ENCODE measurements at places on chromosomes 7 and 10.

DNA sequence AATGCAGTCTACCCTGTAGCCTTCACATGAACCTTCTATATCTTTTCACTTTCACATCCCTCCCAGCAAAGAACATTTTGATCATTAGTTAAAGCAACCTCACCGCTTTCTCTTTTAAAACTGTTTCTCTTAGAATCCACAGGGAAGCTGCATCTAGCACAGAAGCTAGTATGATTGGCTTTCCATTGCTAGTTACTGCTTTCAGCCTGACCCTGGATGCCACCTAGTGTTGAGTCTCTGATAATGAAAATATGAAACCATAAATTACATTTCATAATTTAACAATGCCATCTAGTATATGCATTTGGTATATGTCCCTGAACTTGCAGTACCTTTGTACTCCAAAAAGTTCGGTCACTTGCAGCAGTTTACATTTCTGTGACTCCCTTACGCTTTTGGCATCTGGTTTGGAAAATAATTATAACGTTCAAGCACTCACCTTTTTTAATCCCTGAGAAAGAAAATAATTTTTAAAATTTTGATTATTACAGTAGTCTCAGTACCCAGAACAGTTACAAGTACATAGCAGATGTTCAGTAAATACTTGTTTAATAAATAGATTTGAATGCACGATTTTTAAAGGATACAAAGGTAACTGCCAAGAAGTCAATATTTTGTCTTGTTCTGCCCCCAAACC lies 22.7 kb downstream of the CISD1 start:
- no peak for DNase-seq

GRCh38 chr7:47428768-47429472 lies 153.0 kb downstream of the TNS3 start:
- no peak for DNase-seq

DNA sequence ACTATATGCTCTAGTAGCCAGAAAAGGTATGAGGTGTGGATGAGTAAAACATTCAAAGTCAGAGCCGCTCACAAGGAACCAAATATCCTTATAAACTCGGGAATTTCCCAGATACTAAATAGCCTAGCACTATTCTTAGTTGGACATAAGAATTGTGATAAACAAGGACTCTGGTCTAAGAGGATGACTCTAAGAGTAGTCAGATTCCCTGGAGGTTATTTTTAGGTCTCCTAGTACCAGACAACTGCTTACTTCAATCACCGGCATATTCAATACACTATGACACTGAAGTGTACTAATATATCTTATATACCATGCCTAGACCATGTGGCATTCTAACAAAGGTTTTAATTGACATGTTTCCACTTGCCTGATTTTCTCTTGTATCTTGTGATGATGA lies 56.5 kb downstream of the LMBR1 start:
- DNase-seq = no peak

DNA sequence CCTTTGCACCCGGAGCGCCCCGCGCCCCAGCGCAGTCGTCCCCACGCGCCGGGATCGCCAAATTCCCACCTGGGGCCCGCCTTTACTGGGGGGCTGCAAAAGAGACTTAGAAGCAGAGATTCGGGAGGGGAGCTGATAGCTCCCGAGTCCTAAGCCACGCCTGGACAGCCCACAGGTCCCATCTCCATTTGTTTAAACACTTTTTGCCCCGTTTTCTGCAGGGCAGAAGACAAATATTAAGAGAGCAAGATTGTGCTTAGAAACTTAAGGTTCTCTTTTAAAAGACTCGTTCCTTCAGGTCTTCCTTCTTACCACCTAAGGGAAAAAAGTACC lies 299.1 kb upstream of the NFE2L3 start:
- no peak for DNase-seq

All from thymus (tissue), 14 donors.